ENCODE measurements at places on chromosomes 6 and 20.

GRCh38 chr20:33310327-33310899 is 27.4 kb downstream of the BPIFB1 start:
- DNase-seq: no peak

- DNase-seq: peak; percentile 90
Observed at GRCh38 chr6:13526727-13527670, 39.6 kb upstream of the GFOD1 start.

GRCh38 chr6:167097770-167098169 is 25.1 kb upstream of the CCR6 start:
- no peak for DNase-seq

- no peak for DNase-seq
Observed at GRCh38 chr6:3371222-3371949, 85.5 kb downstream of the SLC22A23 start.

GRCh38 chr6:112342511-112342910 is 4.6 kb upstream of the RFPL4B start:
- DNase-seq: no peak

GRCh38 chr6:16230953-16231352 is 7.4 kb upstream of the GMPR start:
- DNase-seq: no peak

DNA sequence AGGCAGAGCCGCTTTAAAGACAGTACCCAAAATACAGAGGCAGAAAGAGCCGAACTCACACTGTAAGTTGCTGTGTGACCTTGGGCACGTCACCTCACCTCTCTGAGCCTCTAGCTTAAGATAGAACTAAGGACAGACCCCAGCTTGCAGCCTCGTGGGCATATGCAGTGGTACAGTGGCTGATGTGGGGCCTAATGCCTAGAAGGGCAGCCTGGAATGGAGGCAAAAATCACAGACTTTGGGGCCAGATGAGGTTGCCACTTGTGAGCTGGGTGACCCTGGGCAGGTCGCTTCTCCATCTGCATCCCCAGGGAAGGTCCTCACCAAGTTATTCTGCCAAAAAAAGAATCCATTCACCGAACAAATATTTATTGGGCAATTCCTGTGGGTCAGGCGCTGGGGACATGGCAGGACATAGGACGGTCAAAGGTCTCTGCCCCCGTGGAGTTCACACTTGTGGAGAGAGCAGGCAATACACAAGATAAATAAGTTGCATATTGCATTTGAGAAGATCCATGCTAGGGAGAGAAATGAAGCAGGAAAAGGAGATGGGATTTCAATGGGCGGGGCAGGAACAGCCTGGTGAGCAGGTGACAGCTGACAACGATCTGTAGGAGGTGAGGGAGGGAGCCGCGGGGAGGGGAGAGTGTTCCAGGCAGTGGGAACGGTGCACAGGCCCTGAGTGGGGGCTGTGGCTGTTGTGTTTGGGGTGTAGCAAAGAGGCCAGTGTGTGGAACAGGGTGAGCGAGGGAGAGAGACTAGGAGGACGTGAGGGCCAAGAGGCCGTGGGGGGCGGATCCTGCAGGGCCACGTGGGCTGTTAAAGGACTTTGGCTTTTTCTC is 115.2 kb downstream of the CEBPB start:
- DNase-seq: no peak

DNA sequence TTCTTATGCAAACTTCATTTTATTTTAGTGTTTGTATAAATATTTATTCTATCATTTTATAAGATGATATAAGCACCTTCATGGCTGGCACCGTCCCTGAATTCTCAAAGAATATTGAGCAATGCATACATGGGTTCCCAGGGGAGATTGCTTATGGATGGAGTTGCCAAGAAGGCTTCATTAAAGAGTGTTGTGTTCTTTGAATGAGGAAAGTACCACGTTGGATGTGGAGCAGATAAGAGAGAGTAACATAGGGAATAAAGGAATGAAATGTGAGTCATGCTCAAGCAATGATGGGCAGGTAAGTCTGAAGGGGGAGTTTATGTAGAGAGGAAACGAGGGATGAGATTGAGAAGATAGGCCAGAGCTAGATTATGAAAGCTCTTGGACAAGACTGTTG is 10.3 kb downstream of the DSE start:
- DNase-seq: no peak

- DNase-seq: no peak
Observed at GRCh38 chr6:52283111-52283510, 1.4 kb downstream of the MCM3 start.

DNA sequence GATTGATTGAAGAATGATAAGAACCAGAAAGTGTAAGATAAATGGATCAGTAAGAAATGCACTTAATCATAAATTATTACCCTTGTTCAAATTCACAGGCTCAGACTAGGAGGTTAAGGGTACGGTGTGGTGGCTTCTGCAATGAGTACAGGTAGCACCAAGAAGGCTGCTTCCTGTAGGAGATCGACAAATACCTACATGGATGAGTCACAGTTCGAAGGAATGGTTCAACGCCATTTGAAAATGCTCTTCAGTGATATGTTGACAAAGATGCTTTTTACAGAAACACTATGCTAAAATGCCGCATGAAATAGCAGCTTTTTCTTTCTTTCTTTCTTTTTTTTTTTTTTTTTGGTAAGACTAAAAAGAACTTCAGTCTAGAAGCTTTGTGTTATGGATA is 116.2 kb downstream of the DTNBP1 start:
- DNase-seq: no peak
